BJ (cell line): ENCODE measurements at places on chromosomes 7 and 10.

GRCh38 chr7:91267171-91267955 is 3.1 kb downstream of the FZD1 start:
- DNase-seq: peak; percentile 52

- DNase-seq: no peak
Measured at GRCh38 chr10:62873866-62874265, 57.7 kb upstream of the EGR2 start.

DNA sequence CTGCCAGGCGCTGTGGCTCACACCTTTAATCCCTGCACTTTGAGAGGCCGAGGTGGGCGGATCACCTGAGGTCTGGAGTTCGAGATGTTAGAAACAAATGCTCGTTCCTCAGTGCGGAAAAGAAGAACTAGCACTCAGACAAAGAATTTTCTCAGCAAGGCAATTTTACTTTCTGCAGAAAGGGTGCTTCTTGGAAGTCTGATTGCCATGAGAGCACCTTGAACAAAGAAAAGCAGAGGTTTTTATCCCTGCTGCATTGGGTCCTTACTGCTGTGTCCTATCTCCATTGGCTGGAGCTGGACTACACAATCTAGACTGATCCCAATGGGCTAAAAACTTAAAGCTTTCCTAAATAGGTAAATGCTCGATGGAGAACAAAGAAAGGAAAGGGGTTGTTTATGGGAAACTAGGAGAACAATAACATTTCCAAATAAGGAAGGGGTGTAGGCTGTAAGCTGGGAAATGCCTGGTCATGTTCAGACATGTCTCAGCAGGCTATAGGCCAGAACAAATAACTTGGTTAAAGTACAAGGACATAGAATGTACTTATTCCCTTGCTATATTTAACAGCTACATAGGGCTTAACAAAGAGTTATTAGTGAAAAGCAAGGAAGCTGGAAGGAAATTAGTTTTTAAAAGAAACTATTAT is 26.1 kb upstream of the ACTR3B start:
- DNase-seq: no peak

DNA sequence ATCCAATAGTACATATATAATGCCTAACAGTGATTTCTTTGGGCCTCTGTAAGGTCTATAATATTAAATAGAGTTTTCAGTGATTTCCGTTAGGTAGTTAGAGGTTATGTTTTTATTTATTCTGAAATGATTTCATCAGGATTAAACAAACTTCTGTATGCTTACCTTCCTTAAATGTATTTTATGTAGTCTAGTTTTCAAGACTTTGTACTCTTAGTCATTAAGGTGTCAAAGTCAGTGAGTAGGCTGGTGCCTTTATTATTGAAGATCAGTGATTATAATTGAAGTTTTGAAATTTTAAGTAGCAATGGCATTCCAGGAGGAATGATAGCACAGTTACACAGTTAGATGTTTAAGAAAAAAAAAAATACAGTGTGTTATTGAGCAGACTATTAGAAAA is 20.7 kb downstream of the GNAI1 start:
- DNase-seq: no peak

DNA sequence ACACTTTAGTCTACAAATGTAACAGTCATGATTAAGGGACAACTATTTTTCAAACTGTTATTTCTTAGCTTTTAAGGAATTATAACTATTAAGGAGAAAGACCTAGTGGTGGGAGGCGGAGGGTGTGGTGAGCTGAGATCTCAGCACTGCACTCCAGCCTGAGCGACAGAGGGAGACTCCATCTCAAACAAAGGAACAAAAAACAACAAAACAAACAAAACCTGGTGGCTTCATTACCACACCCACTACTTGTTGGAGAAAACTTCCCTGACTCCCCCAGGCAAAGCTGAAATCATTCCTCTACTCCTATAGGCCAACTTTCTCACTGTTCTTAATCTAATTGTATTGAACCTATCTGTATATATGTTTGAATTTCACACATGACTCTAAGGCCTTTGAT is 3.2 kb downstream of the POLR1F start:
- no peak for DNase-seq

DNA sequence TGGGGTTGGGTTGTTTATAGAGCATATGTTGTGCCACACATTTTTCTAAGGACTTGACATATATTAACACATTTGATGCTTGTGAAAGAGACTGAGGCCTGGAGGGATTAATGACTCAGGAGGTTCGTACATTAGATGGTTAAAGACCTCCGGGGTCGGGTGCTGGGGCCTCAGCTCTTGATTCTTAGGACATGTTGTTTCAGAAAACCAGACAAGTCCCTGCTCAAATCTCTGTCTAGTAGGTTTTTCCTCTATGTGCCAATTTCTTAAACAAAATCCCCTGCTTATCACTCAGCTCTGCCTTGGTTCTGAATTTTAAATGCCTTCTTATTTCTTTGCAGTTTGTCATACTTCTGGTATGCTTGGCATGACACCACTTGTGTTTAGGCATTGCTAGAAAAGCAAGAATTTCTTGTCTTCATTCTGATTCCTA is 5.8 kb downstream of the UPP1 start:
- no peak for DNase-seq

DNA sequence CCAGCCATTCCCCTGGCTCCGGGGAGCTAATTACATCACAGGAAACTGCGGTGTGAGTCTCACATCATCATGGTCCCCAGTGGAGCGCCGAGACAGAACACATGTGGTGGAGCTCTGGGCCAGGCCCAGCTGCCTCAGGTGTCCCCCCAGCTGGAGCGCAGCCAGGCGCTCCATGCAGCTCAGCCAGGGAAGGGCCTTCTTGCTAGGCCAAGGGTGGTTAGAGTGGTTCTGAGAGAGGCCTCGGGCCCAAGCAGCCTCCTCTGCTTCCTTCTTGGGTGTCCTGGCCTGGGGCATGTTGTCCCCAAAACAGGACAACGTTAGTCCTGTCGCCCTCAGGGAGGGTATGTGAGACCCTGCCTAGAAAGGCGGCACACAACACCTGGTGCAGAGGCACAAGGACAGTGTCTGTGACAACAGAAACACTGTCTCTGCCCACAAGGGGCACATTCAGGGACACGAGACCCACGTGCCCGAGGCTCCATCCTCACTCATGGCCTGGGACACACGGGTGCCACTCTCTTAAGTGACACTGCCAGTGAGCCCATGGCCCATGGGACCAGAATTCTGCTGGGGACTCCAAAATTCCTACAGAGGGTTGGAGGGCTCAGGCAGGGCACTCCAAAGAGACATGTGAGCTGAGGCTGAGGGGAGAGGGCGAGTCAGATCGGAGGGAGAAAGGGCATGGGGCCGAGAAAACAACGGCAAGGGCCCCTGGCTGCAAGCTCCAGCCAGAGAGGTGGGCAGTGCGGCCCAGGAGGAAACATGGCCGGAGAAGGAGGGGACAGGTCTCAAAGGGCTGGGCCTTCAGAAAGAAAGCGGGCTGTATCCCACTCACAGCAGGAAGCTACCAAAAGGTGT is 37.0 kb upstream of the RET start:
- no peak for DNase-seq

GRCh38 chr7:157896774-157897555 is 560.2 kb downstream of the DNAJB6 start:
- no peak for DNase-seq

DNA sequence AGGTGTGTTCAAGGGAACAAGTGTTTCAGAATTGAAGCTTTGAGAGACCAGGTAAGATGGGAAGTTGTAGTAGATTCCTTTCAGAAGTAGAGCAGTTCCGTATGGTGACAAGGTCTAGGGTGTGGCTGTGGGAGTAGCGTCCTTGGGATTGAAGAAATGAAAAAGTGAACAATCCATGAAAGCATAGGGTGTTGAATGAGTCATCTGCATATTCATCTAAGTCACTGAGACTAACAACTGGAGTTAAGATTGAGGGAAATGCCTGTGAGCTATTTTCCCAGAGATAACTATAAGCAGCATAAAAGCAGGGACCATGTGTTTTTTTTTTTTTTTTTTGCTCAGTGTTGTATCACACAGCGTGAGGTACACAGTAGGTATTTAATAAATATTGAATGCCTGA is 134.8 kb downstream of the PHTF2 start:
- no peak for DNase-seq

- DNase-seq: no peak
Measured at GRCh38 chr10:102312683-102313082, 67.4 kb downstream of the GBF1 start.

DNA sequence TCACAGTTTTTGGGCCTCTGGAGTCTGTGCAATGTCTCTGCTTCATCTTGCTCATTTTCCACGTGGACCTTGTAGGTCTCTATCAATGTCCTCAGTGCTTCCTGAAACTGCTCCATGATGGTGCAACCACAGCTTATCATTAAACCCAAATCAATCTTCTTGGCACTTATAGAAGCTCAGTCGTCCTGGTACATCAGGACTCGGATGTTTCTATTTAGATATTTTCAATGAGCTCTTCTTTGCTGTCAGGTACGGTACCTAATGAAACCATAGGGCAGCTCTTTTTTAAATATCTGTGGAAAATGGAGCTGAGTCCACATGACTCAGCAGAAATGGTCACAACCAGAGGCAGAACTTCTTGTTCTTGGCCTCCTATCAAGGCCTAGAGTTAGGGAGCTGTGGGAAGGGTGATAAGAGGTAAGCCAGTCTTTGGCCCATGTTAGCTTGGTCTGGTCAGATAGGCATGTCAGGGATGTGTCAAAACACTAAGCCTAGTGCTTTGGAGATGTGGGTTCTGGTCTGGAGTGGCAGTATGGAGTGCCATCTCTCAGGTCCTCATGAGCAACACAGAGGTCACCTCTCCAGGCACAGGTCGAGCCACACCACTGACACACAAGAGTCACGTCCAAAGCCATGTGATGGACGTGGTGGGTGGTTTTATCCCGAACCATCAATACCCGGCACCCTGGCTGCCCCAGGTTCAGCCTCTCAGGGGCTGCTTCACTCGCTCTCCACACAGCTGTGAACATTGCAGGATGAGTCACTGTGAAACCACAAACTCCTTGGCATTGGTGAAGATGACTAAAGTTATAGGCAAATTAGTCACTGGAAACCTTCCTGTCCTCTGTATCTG is 87.0 kb downstream of the TBXAS1 start:
- DNase-seq: peak; percentile 82

DNA sequence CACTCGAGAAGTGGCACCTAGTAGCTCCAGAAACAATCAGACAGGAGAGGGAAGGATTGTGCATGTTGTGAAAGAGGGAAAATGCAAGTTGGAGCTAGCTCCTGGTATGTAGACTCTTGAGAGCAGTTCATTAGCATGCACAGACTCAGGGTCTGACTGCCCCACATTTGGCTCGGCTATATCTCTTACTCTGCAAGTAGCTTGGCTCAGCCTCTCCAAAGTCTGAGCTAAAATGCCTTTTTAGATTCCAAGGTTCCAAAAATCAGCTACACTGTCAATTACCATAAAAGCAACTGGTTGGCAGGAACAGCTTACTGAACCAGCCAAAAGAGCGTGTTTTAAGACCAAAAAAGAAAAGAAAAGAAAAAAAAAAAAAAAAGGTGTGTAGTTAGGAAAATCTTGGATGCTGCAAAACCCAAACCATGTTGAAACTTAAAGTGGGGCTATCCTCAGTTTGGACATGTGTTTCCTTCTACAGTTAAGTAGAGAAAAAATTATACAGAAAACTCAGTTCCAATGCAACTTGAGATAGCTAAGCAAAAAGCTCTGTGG is 65.5 kb downstream of the MKX start:
- no peak for DNase-seq

DNA sequence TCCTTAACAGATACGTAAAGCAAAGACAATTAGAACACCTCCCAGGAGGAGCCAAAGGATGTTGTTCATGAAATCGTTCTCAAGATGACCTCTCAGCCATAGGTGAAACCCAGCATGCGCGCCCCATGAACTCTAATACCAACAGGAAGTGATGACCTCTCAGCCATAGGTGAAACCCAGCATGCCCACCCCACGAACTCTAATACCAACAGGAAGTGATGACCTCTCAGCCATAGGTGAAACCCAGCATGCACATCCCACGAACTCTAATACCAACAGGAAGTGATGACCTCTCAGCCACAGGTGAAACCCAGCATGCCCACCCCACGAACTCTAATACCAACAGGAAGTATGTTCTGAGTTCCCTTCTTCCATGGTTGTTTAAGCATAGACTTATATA is 205.2 kb upstream of the ADARB2 start:
- DNase-seq: no peak

DNA sequence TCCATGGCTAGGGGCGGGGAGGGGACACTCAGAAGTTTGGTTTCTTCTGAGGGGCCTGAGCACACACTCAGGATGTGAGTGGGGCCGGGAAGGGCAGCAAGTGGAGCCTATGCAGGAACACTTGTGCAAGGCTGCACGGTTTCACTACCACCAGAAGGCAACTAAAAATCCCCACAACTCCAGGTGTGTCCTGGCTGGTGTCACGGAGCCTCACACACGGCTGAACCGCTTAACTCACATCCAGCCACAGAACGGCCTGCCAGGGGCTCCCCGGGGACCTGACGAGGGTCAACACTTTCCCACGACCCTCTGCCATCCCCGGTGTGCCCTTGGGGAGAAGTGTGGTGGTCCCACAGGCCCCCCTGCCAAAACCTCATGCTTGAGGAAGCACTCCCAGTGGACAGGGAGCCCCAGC is 173.9 kb downstream of the ELFN1 start:
- no peak for DNase-seq

- DNase-seq: no peak
Measured at GRCh38 chr10:16231734-16232435, 204.9 kb upstream of the PTER start.

- DNase-seq: no peak
Measured at GRCh38 chr10:98492763-98493162, 46.0 kb upstream of the HPS1 start.

GRCh38 chr7:120431016-120431415 is 158.0 kb downstream of the KCND2 start:
- no peak for DNase-seq

DNA sequence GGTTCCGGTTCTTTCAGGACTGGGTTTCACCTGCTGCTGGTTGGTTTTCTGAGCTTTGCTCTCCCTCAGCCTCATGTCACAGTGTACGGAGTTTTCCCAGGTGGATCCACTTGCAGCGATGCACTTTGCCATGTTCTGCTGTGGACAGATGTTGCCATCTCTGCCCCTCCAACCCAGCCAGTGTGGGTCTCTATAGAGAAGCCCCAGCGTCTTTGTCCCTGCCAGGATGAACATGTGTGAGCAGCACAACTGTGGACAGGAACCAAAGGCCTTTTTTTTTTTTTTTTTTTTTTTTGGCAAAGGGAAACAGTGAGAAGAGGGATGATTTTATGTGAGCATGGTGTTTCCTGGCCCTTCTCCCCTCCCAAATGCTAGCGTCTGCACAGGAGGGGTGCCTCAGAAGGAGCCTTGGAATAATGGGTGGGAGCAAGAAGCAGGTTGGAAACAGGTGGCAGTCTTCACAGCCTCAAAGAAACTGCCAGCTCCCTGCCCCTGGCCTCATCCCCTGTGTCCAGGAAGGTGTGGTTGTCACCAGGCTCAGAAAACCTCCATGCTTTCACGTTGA is 106.5 kb downstream of the RPS24 start:
- no peak for DNase-seq

GRCh38 chr7:147547252-147547897 is 1043.2 kb upstream of the C7orf33 start:
- DNase-seq: no peak

- DNase-seq: no peak
Measured at GRCh38 chr10:49615721-49616120, 1.9 kb downstream of the CHAT start.

- no peak for DNase-seq
Measured at GRCh38 chr10:31098046-31098445, 66.4 kb upstream of the ZNF438 start.
